ENCODE measurements at places on chromosomes 2 and 18.

GRCh38 chr2:159251296-159252173 lies 35.0 kb downstream of the WDSUB1 start:
- no peak for DNase-seq

GRCh38 chr18:68406761-68407160 lies 308.1 kb downstream of the TMX3 start:
- DNase-seq: no peak

- no peak for DNase-seq
Measured at GRCh38 chr2:180056367-180057118, 49.4 kb upstream of the CWC22 start.

DNA sequence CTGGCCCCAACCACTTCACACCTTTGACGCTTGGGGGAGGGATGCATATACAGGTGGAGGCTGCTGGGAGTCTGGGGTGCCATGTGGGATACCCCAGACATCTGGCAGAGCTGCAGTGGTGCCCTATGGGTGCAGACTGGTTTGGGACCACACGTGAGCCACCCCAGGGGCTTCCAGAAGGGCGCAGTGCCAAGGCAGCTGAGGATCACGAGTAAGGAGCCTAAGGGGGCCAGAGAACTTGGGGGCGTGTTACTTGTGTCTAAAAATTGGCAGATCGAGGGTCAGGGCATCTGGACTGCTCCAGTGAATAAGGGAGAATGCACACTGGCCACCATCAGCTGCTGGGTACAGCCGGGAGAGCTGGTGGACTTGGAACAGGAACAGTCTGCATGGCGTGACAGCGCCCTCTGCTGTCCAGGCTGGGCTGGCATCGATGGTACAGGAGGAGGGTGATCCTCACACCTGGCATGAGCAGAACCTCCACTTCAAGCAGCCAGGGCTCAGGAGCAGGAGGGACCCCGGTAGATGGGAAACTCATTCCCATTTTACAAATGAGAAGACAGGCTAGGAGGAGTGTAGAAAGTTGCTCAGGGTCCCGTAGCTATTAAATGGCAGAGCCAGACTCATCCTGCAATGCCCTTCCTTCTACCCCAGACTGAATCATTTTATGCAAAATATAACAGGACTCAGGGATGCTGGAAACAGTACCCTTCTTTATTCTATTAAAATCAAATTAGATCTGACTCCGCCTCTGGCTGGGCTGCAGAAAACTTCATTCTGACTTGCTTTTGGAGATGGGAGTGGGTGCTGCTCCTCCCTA lies 60.4 kb downstream of the ATOH8 start:
- DNase-seq: peak; percentile 75

- no peak for DNase-seq
Measured at GRCh38 chr2:160299540-160299939, 99.5 kb upstream of the ITGB6 start.

GRCh38 chr2:212919238-212919637 lies 232.2 kb downstream of the IKZF2 start:
- DNase-seq: no peak

DNA sequence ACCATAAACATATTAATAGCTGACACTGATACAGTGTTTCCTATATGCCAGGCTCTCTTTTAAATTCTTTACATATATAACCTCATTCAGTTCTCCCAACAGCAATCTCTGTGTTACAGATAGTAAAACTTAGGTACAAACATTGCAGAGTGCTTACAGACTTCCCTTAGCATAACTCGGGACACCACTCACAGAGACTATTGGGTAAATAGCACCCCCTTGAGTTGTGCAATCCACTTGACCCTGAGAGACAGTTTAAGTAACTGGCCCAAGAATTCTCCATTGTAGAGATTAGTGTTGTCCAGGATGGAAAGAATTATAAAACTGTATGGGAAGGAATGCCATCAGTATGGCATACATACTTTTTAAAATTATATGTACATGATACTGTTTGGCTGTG lies 110.1 kb downstream of the POLE4 start:
- DNase-seq: no peak

GRCh38 chr2:53477517-53477916 lies 290.1 kb upstream of the CHAC2 start:
- no peak for DNase-seq

DNA sequence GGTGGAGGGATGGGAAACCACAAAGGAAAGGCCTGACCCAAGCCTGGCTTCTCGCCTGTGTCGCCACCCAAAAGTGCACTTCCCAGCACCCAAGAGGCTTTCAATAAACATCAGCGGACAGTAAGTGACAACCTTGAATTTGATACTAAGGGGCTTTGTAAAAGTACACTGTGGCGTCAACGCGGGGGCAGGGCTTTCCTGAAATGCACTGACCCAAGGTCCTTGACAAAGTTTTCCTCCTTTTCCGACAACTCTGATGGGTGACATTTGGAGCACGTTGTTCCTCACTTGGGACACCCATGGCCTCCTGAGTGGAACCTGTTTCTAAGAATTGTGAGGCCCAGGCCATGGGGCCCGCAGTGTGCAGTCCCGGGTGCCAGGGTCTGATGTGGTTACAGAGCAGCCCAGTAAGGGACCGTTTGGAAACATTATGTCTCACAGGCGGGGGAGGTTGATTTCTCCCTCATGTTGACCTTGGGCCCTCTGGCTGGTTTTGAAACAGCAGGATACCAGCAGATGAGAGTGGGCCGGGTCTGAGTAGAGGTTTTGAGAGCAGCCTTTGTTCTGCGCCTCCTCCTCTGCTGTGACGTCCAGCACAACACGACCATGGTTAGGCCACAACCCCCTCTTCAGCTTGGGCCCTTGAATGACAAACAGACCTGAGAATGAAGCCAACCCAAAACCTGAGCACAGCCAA lies 2.8 kb upstream of the ZBTB14 start:
- DNase-seq: no peak

GRCh38 chr2:54290356-54291025 lies 34.5 kb upstream of the TSPYL6 start:
- DNase-seq: no peak

DNA sequence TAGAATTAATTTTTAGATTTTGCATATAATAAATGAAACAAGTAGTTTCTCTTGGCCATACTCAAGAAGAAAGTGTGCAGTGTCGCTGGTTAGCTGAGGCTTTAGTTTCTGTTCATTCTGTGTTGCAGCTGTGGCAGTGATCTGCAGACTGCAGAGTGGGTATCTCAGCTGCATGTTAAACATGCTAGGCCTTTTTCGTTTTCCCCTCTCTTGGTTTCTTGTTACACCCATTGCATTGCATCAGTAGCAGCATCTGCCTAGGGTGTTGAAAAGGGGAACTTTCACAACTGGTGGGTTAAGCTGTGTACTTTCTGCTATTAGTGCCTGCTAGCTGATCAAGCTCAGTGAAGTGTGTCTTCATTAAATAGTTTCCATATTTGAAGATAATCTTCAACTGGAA lies 51.3 kb downstream of the ACSL3 start:
- DNase-seq: no peak

DNA sequence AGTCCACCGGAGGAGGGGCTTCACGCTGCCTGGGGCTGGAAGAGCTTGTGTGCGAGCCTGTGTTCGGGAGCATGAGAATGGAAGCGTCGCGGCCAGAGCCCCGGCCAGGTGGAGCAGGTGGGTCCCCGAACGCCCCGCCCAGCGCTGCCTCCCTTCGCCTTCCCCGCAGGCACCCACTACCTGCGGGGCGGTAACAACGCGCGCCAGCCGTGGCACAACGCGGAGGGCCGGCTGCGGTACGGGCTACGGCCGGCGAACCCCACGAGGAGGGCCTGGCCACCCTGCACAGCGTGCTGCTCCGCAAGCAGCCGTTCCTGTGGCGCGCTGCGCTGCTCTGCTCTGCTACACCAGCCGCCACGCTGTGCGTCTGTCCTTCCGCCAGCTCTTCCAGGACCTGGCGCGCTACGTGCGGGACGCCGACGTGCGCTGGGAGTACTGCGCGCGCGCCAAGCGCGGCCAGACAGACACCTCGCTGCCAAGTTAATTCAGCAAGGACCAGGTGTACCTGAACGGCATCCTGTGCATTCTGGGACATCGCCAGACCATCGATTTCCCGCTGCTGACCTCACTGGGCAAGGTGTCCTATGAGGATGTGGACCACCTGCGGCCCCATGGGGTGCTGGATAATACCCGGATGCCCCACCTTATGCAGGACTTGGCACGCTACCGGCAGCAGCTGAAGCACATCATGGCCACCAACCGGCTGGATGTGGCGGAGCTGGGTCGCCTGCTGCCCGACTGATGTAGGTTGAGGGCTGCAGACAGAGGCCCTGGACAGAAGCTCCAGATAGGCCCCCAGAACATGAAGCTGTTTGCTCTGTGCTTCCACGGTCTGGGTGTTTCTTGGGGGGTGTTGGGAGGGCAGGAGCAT lies 200.6 kb downstream of the NAPG start:
- DNase-seq: no peak

GRCh38 chr2:198008230-198008629 lies 203.8 kb downstream of the PLCL1 start:
- DNase-seq: no peak

- DNase-seq: no peak
Measured at GRCh38 chr18:49640741-49641140, 78.9 kb downstream of the LIPG start.

GRCh38 chr2:43078301-43078700 lies 148.1 kb downstream of the ZFP36L2 start:
- no peak for DNase-seq

- no peak for DNase-seq
Measured at GRCh38 chr18:60120231-60120750, 220.5 kb downstream of the PMAIP1 start.

GRCh38 chr2:71067567-71068217 lies 756 bp upstream of the NAGK start:
- DNase-seq: no peak

DNA sequence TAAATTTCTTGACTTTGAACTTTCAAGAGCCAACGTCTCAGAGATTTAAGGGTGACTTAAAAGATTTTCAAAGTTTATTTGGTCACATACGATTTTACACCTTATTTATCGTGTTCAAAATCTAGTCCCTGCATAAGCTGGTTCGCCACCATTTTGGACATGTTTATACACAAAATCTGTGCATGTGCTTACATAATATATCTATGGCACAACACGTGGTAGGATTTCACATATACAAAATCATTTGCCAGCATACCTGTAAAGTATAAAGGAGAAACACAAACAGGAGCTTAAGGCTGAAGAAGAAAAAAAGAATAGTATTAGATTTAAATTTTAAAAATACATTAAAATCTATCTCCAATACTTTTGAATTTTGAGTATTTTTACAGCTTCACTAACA lies 190.0 kb upstream of the KYNU start:
- no peak for DNase-seq

DNA sequence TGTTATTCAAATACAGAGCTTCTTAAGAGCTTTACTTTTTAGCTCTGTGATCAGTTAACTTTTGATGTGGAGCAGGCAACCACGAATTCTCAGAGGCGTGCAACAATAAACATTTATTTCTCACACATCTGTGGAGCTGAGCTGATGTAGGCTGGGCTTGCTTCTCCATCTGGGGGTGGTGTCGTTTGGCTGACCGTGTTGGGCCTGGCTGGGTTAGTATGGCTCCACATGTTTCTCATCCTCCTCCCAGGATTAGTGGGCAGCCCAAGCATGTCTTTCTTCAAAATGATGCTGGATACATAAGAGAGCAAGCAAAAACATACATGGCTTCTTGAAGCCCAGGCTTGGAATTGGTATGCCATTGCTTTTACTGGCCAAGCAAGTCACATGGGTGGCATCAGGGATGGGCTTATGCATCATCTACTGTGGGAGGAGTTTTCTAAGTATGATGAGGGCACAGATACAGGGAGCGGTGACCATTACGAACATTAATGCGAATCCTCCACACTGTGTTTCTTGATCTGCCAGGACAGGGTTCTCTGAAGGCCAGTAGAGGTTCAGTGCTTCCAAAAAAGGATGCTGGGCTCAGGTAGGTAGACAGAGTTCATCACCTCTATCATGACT lies 157.0 kb upstream of the TNP1 start:
- no peak for DNase-seq

DNA sequence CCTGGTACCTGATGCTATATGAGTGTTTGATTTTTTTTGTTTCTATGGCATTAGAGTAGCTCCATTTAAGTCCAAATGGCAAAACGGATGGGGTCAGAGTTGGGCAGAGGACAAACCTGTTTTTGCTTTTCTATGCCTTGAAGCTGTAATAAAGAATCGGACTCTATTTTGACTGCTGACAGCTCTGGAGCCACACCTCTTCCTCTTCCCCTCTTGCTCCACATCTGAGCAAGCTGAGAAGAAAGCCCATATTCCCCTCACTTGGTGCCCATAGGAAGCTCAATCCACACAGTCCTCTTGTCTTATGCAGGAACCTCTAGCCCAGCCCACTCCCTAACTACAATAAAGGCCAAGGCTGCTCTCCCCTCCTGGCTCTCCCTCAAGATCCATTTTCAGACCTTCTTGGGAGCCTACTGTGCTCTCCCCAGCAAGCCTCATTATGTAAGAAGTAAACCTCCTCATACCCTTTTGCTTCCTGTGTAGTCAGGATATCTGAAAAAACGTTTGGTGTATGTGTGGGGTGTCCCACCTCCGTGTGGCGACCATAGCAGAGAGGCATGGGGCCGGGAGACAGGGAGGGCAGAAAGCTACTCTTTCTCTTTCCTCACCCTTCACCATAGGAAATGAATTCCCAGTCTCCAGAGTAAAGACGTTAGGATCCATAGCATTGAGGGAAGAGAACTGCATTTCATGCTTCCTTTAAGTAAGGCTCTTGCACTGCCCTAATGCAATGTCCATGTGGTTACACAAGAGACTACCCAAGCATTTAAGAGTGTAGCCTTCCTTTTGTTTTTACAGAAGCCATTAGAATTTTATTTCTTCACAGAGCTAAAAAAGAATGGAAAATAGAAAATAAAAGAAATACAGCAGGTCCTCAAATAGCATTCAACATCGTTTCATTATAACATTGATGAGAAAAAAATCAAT lies 41.9 kb upstream of the RAPGEF4 start:
- no peak for DNase-seq

GRCh38 chr2:194294156-194294555 lies 1362.9 kb upstream of the SLC39A10 start:
- DNase-seq: no peak

Measured in activated gamma-delta T cell treated with anti-CD3 and anti-CD28 coated beads, Interleukin-2, amount 50 U/mL, for 16 hours (primary cell).